ENCODE measurements at places on chromosomes 7 and 10.

GRCh38 chr7:92623544-92623943 lies 33.4 kb upstream of the FAM133B start:
- no peak for DNase-seq

DNA sequence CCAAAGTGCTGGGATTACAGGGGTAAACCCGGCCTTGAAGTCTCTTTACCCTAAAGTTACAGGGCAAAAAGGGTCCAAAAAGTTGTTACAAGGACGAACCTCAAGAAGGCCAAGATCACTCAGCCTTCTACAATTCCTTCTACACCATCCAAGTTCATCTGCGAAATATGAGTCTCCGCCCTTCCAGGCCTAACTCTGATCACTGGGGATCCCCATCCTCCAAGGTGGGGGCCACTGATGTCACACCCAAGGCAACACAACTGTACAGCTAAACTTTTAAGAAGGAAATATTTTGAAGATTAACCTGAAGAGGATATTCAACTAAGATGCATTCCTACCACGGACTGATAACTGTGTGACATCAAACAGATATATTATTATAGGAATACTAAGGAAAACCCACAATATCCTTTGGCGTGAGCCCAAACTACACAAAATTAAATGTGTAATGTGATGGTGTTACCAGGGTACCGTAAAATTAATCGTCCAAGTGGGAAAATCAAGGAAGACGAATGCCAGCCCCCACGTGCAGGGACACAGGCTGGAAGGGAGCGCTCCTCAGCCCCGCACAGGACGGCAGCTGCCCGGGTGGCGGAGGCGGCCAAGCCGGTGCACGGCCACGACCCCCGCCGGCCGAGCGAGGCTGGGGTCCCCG lies 1.0 kb downstream of the PAXIP1 start:
- DNase-seq, result peak; percentile 45

- DNase-seq, result no peak
Measured at GRCh38 chr10:84908491-84908890, 580.1 kb downstream of the CCSER2 start.

DNA sequence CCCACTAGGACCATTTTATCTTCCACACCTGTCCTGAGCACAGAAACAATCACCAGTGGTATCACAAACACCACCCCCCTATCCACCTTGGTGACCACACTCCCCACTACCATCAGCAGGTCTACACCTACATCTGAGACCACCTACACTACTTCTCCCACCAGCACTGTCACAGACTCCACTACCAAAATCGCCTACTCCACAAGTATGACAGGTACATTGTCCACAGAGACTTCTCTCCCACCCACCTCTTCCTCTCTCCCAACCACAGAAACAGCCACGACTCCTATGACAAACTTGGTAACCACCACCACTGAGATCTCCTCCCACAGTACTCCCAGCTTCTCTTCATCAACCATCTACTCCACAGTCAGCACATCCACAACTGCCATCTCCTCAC lies 3.3 kb downstream of the MUC3A start:
- no peak for DNase-seq

GRCh38 chr7:134535272-134535918 lies 8.0 kb downstream of the AKR1B10 start:
- DNase-seq, result no peak

DNA sequence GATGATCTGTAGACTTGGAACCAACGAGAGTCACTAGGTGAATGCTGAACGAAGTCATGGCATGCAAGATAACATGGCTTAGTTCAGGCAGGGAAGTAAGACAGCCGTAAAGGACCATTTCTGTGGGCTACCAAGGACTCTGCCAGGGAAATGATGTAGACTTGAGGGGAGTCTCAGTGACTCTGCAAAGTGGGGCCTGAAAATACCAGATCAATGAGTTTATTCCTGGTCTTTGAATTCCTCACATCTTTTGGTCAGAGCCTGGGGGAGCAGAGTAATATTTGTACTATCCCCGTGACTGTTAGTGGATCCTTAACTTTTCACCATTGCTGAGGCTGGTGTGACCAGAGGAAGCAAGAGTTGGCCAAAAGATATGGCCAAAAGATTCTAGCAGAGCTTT lies 60.7 kb upstream of the INHBA start:
- no peak for DNase-seq

DNA sequence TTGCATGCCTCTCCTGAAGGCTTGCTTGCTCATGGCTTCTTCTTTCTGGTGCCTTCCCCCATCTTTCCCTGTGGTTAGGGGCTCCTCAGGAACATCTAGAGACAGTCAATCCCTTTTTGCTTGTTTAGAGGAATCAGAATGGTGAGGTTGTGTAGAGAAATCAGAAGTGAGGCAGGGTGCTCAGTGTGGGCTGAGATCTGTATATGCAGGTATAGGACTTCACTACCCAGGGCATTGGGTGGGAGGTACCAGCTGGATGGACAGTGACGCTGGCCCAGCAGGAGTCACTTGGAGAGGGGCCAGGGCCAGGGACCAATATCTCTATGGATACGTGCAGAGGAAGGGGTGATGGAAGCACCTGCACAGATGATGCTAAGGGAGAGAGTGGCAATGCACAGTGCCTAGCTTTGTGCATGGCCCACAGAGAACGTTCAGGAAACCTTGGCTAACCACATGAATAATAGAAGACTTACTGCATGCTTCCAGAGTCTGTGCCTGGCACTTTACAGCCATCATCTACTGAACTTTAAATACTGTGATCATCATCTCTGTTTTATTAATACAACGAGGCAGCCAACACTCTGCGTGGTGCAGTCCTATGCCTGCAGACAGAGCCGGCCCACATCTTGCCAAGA lies 255.2 kb downstream of the ABCA13 start:
- no peak for DNase-seq

- DNase-seq, result no peak
Measured at GRCh38 chr10:131098416-131098952, 213.0 kb downstream of the TCERG1L start.

GRCh38 chr10:133070405-133070804 lies 17.3 kb upstream of the ADGRA1 start:
- no peak for DNase-seq

GRCh38 chr10:74088722-74089121 lies 61.9 kb downstream of the AP3M1 start:
- no peak for DNase-seq

DNA sequence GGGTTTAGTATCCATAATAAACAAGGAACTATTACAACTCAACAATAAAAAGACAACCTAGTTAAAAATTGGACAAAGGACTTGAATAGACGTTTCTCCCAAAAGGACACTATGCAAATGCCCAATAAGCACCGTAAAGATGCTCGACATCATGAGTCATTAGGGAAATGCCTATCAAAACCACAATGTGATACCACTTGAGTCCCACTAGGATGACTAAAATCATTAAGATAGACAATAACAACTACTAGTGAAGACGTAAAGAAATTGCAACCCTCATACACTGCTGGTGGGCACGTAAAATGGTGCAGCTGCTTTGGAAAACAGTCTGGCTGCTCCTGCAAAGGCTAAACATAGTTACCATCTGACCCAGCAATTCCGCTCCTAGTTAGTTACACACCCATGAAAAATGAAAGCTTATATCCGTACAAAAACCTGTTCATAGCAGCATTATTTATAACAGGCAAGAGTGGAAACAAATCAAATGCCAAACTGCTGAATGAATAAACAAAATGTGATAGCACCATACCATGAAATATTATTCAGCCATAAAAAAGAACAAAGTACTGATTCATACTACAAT lies 17.3 kb downstream of the CCDC3 start:
- DNase-seq, result no peak

DNA sequence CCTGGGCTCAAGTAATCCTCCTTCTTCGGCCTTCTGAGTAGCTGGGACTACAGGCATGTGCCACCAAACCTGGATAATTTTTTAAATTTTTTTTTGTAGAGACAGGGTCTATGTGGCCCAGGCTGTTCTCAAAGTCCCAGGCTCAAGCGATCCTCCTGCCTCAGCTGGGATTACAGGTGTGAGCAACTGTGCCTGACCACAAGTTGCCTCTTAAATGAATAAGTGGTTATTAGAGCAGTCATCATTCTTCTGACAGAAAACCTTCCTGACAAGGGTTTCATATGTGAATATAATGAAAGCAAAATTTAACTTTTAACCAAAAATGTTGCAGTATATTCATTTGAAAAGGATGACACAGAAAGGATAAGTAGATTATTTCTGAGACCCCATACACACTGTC lies 532.5 kb downstream of the GRM8 start:
- DNase-seq, result no peak

DNA sequence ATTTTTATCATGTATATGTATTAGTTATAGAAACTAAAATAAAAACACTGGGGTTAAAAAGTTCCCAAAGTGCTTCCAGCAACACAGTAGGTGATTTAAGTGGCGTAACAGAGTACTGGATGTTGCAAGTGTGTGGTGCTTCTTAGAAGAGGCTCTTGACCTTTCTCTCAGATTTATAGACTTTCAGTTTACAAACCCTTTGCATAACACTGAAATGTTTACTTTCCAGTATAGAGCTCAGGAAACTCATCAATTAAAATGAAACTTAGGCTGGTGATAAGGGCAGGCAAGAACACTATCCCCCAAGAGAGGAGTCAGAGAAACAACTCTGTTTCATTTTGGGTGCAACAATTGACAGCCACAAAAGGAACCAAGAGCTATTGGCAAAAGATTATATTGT lies 27.5 kb upstream of the SMC3 start:
- no peak for DNase-seq

DNA sequence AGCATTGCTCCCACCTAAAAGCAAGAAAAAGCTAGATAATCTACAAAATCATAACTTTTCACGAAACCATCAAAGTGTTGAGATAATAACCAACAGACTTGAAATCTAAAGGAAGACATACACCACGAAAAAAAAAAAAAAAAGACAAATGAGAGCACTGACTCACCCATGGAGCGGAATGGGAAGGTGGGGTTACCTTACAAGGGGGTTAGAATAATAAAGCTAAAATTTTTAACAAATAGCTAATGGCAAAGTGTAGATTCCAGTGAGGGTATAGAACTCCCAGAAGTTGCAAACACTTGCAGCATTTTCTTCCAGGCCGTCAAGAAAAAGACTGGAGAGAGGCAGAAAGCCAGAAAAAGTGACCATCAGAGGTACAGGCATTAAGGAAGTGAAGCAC lies 27.2 kb downstream of the IPMK start:
- no peak for DNase-seq

GRCh38 chr7:124840435-124840834 lies 74.8 kb upstream of the GPR37 start:
- DNase-seq, result no peak

GRCh38 chr7:31437250-31437865 lies 76.5 kb upstream of the ITPRID1 start:
- DNase-seq, result no peak

- no peak for DNase-seq
Measured at GRCh38 chr7:96658022-96658412, 51.6 kb downstream of the SEM1 start.

GRCh38 chr7:92917230-92917629 lies 80.9 kb upstream of the CDK6 start:
- no peak for DNase-seq

DNA sequence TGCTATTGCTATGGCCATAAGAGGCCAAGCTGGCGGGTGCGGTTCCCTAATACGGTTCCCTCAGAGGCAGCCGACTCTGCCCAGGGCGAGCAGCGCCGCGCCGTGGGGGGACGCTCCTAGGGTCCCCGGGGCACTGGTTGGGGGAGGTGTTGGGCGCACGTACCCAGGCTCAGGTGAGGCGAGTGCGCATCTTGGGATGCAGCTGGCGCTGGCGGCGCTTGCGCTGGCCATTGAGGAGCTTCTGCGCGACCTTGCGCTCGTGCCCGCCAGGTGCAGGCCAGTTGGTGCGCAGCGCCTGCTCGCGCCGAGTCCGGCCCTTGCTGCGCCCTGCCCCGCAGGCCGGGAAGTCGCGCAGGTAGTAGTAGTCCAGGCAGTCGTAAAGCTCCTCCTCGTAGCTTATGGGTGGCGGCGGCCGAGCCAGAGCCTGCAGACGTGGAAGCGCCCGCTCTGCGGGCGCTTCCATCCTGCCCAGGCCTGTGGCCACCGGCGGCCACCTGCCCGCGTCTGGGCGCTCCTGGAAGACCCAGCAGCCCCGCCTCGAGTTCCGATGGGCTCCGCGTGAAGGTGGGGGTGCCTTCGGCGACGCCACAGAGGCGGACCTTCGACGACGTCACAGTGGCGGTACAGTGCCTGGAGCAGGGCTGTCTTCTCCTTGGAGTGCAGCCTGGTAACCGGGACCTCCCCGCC lies at the start of gene NUPR2:
TSS of gene NUPR2 (minus strand) at position 566 of the 687 bp plus-strand sequence. CDS start at position 463, 103 bp downstream.
- no peak for DNase-seq

- no peak for DNase-seq
Measured at GRCh38 chr10:30058570-30059132, 735 bp downstream of the JCAD start.

GRCh38 chr10:119700321-119700954 lies 25.4 kb upstream of the INPP5F start:
- DNase-seq, result no peak

- no peak for DNase-seq
Measured at GRCh38 chr10:17585016-17585415, 32.2 kb downstream of the HACD1 start.

GRCh38 chr10:21293518-21294356 lies 231.7 kb downstream of the SKIDA1 start:
- DNase-seq, result no peak

GRCh38 chr7:100153708-100154535 lies 4.6 kb downstream of the TRAPPC14 start:
- no peak for DNase-seq

- DNase-seq, result no peak
Measured at GRCh38 chr7:137674551-137675409, 172.0 kb downstream of the DGKI start.

DNA sequence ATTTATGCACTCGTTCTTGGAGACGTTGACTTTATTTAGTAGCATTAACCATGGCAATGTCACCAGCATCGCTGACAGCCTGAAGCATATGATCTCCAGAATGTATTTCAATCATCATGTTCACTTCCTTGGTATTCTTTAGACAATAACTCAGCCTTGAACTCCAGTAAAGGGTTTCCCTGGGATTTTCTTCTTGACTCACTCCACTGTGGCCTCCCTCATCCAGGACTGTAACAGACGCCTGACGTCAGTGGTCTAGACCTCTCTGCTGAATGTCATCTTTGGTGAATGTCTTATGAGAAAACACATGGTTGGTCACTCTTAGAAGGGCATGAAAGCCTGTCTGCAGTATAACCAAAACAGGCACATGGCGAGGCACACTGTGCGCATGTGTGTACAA lies 64.4 kb downstream of the EGFR start:
- DNase-seq, result no peak

- no peak for DNase-seq
Measured at GRCh38 chr7:127153315-127153714, 99.4 kb downstream of the GRM8 start.

DNA sequence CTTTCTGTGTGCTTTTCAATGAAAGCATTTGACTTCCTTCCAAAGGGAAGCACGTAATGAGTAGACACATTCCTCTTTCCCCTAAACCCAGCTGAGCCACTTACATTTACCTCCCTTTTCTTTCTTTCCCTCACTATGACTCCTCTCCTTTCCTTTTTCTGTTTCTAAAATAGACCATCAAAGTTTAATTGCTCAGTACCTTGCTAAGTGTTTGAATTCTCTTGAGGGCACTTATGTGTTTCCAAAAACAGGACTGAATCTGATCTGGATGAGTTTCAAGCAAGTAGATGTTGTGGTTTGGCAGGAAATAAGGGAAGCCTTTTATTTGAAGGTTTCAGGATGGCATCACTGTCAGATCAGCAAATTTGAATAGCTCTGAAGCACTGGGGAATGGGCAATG lies 396.2 kb downstream of the REEP3 start:
- no peak for DNase-seq

GRCh38 chr7:11557627-11558026 lies 274.4 kb downstream of the THSD7A start:
- no peak for DNase-seq

- no peak for DNase-seq
Measured at GRCh38 chr7:107032720-107033438, 11.6 kb upstream of the PRKAR2B start.
